ENCODE measurements at places on chromosomes 7 and 10.
A peak's percentile ranks its signal among the peaks of the same experiment; 100 is the strongest.

DNA sequence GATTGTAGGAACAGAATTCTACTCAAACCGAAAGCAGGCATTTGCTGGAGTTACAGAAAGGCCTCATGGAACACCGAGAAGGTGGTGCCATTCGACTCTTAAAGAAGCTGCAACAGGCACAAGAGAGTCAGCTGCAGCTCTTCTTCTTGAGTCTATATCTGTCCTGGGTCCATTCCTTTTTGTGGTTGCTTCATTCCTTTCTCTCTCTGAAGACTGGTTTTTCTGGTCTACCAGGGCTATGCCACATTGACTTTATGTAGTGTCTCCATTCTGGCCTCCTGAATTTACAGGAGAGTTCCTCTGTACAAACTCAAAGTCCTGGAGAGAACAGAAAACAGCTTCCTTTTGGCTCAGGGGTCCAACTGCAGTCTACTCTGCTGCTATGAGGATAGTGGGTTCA lies 132.8 kb downstream of the CFTR start:
- no peak for DNase-seq

- no peak for DNase-seq
Observed at GRCh38 chr7:5237286-5237685, 45.5 kb upstream of the SLC29A4 start.

- peak; percentile 86 for DNase-seq
Observed at GRCh38 chr10:31146491-31147209, 115.0 kb upstream of the ZNF438 start.

DNA sequence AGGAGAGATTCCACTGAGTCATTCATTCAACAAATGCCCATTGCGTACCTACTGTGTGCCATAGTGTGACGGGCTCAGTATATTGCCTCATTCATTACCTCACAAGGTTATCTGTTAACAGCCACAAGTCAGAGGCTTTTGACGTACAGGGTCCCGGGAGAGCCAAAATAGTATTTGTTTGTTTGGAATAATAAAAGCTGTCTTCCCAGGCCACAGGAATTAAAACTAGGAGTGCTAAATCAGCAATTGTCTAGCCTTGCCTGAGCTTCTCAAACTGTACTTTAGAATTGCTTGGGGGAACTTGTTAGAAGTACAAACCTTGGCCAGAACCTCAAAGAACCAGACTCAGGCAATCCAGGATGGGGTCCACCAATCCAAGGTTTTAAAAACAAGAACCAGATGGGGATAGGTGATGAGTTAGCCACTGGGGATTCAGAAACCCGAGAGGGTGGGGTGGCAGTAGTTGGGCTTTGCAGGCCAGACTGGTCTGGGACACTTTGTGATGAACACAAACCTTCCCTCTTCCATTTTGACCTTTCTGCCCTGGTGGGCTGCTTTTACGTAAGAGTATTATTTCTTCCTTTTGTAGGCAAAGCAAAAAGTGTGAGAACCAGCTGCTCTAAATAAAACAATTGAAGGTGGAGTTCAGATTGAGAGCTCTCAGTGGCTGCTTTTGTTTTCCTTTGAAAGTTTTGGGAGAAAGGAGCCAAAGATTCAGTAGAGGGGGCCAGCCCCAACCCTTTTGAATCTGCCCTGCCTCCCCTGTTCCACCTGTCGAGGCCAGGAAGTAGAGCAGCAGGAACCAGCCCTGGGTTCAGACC lies 113.0 kb upstream of the ANLN start:
- DNase-seq: no peak

GRCh38 chr10:13100349-13101294 lies 659 bp downstream of the OPTN start:
- no peak for DNase-seq

DNA sequence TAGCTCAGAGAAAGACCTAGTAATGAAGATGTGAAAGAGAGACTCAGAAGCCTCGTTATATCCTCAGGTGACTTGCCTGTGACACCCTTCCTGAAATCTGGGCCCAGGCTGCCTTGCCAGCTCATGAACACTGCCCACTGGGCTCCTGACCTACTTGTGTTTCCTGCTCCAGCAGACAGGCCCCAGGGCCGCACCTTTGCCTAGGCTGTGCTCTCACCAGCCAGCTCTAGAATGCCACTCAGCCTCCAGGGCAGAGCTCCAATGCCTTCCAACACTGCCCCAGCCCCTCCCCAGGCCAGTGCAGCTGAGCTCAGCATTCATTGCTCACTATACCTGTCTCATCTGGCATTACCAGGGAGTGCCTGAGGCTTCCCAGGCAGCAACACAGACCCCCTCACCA lies 94.3 kb downstream of the DLG5 start:
- no peak for DNase-seq

DNA sequence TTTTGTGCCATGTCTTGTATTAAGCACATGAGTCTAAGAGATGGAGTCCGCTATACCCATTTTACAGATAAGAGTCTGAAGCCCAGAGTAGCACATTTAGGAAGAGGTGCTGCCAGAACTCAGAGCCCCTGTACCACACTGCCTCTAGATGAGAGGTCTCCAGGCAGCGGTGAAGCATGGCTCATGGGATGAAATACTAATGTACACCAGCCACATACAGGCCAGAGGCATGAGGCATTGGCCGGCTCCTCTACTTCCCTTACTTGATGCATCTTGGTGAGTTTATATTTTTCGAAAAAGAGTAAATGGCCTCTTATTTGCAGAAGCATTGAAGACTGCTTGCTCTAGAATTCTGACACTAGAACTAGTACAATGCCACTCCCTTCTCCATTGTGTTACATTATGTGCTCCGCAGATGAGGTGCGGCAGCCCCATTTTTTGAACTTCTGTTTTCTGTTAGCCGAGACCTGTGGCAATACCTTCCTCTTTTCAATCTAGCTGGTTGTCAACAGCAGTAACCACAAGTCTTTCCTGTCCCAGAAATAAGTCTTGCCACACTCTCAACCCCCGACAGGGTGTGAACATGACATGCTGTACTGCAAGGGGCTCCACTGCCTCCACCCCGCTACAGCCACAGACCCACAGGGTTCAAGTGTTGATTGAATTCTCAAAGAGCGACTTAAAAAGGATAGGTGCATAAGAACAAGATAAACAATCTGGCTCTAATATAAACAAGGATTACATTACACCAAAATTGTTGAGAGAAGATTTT lies 145.3 kb downstream of the CELF2 start:
- no peak for DNase-seq

DNA sequence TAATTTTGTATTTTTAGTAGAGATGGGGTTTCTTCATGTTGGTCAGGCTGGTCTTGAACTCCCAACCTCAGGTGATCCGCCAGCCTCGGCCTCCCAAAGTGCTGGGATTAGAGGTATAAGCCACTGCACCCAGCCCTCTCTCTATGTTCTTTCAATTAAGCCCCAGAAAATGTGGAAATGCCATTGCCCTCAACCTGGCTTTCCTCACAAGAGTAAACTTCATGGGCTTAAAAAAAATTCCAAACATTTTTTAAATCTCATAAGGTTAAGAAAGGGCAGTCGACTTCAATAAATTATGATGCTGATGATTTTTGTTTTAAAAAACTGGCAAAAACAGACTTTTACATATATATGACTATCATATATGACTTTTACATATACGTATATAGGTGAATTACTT lies 107.6 kb downstream of the TES start:
- no peak for DNase-seq

- no peak for DNase-seq
Observed at GRCh38 chr7:22002726-22003125, 57.0 kb upstream of the CDCA7L start.

- no peak for DNase-seq
Observed at GRCh38 chr7:118169146-118169545, 14.8 kb upstream of the LSM8 start.

GRCh38 chr10:73998929-73999691 lies 1.2 kb downstream of the VCL start:
- peak; percentile 82 for DNase-seq

DNA sequence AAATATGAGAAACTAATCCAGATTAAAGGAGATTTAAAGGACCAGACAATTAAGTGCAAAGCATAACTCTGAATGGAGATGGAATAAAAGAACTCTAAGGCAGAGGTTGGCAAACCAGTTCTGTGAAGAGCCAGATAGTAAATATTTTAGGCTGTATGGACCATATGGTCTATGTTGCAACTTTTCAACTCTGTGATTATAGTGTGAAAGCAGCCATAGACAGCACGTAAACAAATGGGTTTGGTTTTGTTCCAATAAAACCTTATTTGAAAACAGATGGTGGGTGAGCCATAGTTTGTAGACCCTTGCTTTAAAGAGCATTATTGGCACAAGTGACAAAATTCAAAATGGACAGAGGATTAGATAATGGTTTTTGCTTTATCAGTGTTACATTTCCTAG lies 884.1 kb downstream of the CCSER2 start:
- DNase-seq: no peak

DNA sequence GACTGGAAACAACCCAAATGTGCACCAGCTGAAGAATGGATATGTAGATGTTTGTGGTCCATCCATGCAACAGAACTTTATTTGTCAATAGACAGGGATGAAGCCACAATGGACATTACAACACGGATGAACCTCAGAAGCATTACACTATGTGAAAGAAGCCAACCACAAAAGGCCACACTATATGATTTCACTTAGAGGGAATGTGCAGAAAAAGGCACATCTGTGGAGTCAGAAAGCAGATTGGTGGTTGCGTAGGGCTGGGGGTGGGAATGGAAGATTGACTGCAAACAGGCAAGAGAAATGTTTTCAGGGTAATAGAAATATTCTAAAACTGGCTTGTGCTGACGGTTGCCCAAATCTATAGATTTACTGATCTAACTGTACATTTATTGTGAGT lies 34.3 kb upstream of the WASHC2A start:
- DNase-seq: no peak

- DNase-seq: no peak
Observed at GRCh38 chr7:138979988-138980562, 1.1 kb downstream of the KIAA1549 start.

GRCh38 chr10:50788951-50789945 lies 49.5 kb downstream of the ASAH2B start:
- DNase-seq: no peak

Data from left forelimb (tissue), 1 donor.